ENCODE measurements at places on chromosomes 16 and 17.

DNA sequence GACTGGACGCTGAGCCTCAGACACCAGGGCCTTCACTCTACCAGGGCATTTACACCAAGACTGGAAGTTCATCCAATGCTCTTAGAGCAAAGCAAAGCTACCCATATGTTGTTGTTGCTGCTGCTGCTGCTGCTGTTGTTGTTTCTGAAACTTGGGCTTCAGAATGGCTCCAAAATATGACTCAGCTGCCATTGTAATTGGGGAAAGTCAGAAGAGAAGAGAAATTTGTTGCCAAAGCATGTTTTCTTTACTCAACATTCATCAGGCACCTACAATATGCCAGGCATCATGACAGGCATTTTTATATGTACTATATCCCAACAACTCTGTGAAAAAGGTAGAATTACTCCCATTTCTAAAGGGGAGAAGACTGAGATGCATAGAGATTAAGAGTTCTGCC, 11.9 kb downstream of the KRT32 start:
- no peak for DNase-seq

- DNase-seq, result peak; percentile 93
These were observed at the start of gene MT2A for GRCh38 chr16:56608043-56608875. Gene MT2A (plus strand): TSS chr16:56608584. CDS start chr16:56608656, 72 bp downstream.

GRCh38 chr16:27366687-27367460, 35.1 kb upstream of the IL21R start:
- no peak for DNase-seq

DNA sequence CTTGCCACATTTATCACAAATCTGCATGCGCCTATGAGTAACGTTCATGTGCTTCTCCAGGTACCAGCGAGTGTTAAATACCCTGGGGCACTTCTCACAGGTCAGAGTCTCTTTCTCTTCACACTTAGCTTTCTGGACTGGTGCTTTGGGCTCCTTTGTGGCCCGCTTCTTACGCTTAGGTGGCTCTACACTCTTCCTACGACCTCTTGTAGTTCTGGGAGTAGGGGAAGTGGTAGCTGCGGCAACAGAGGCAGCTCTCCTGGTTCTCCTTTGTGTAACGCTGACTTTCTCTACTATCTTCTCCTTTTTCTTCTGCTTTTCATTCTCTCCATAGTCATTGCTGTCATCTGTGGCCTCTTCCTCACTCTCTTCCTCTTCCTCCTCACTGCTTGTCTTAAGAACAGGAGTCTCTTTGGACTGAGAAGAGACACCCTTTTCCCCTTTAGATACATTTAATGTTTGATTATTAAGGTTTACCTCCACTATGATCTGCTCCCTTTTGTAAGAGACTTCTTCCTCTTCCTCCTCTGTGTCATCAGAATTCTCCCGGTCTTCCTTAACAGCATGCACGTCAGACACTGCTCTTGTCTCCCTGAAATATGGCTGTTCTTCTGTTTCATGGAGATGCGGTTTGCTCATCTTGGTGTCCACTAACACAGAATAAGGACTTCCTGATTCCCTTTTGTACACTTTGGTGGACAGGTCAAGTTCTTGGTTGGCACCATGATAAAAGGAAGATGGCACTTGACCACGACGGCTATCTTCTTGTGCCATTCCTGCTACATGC, 45.0 kb downstream of the ZNF652 start:
- DNase-seq, result peak; percentile 16

DNA sequence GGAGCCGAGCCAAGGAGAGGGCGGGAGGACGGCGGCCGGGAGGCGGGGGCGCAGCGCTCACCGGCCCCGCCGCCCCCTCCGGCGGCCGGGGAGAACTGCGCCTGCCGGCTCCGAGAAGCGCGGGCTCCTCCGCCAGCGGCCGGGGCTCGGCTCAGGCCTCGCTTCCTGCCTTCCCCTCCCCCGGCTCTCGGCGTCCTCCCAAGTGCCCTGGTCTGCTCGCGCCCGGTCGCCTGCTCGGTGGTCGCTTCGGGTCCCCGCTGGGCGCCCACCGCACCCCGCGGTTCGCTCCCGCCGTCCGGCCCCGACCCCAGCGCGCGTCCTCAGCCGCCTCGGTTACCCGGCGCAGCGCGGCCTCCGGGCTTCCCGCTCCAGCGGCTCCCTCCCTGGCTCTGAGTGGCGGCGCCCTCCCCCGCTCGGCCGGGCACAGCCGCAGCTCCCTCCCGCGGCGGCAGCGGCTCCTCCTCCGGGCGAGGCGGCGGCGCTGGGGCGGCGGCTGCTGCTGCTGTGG, 313 bp downstream of the UBTF start:
- peak; percentile 59 for DNase-seq

DNA sequence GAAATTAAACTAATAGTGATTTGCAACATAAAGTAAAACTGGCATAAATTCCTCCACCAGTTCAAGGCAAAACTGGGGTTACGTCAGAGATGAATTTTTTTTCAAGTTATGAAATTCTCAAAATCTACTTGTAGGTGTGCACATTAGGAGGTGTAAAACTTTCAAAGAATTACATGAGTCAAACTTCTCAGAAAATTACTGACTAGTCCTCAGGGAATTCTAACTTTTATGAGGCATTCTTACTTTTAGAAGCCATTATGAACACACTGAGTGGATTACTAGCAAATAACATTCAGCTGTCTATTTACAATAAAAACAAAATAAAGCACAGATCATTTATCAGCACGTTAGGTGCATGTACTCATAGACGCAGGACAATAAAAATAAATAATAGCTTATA, 348.7 kb downstream of the CDH11 start:
- no peak for DNase-seq

DNA sequence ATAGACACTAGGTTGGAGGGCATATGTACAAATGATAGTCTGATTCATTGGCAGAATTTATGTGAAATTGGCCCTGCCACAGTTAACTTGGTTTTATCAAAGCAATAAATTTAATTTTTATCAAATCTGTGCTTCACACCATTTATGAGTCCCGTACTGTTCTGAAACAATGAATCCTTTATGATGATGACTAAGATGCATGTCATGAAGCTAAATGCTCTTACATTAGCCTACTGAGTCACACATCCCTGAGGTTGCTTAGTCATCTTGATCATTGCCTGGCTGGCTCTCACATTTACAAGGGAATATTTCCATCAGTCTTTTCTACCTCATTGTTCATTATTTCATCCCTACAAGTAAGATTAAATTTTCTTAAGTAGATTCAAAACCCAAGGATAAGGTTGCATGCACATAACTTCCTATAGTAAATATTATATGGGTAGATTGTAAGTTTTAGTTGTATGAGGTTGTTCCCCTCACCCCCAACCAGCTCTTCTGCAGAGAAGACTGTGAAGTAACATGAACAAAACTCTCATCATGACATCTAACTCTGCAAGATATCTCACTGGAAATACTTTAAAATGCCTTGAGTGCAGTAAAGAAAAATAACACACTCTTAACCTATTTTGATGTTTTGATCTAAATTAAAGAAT, 170.7 kb downstream of the CYB561 start:
- DNase-seq, result peak; percentile 5

- no peak for DNase-seq
These were observed 53.3 kb upstream of the CCL2 start for GRCh38 chr17:34201767-34202166.

GRCh38 chr17:50289278-50289677, 15.0 kb downstream of the TMEM92 start:
- no peak for DNase-seq

GRCh38 chr16:11781773-11782172, 15.3 kb downstream of the ZC3H7A start:
- DNase-seq, result peak; percentile 88

DNA sequence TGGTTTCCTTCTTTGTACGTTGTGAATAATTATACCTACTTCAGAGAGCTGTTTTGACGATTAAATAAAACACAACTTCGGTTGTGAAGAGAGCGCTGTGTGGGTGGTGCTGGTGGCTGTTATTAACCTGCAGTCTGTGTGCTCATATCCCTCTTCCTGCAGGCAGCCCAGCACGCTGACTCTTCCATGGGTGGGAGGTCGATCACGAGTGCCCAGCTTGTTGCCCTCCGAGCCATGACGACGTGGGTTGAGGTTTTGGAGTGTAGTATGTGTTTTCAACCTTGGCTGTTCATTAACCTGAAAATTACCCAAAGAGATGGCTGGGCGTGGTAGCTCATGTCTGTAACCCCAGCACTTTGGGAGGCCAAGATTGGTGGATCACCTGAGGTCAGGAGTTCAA, 11.3 kb upstream of the GCSH start:
- no peak for DNase-seq

DNA sequence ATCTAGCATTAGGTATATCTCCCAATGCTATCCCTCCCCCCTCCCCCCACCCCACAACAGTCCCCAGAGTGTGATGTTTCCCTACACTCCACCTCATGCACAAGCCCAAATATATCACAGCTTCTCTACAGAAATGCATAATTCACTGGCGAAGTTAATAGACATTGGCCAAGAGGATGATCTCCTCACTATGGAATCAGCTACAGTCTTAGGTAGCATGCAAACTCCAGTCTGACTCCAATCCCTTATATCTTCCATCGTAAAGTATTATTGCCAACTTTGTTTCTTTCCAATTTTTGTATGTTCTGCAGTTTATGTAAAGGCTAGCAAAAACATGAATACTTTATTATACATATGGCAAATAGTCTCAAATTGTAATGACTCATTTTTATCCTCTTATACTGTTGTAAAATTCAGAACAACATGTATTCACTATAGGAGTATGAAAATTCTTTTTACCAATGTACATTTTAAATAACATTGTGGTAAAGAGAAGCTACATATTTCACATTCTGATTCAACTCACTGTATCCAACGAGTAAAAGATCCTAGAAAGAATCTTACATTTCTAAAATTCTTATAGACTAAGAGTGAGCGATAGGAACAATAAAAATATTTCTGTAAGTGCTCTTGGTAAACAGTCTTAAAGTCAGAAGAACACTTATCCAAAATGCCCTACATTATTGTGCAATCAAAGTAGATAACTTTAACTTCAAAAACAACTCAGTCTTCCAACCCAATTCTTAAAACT, 871 bp downstream of the ABCA8 start:
- peak; percentile 35 for DNase-seq
